Breast epithelium (tissue), 4 donors: ENCODE measurements at places on chromosomes 7 and 10. TPM values are rescaled to one million over a fixed set of nuclear protein-coding genes. Genes with fewer than 3 reads are reported as not detected.

The CYP26C1 gene
- total RNA-seq, result 0.16 TPM

The LBX1 gene
- not detected for total RNA-seq

The VSTM2A gene
- total RNA-seq, result not detected

The INMT gene
- total RNA-seq, result 66.7 TPM

The TMEM140 gene
- total RNA-seq, result 55.7 TPM

The SDK1 gene
- 6.6 TPM for total RNA-seq

The CYP3A7 gene
- 1.5 TPM for total RNA-seq

The SPDYE5 gene
- total RNA-seq, result not detected

The LIPJ gene
- 0.33 TPM for total RNA-seq

The SKIDA1 gene
- 1.4 TPM for total RNA-seq

The STEAP1B gene
- 0.32 TPM for total RNA-seq

The DYNC1I1 gene
- total RNA-seq, result 6.6 TPM

GRCh38 chr7:119783799-119784198, 489.2 kb upstream of the KCND2 start:
- H3K27me3 ChIP-seq, result no peaks in the 10 kb centered on the region
- DNase-seq, result no peak
- H3K27ac ChIP-seq, result no peak overlapping the region
- H3K4me3 ChIP-seq, result no peak overlapping the region

GRCh38 chr10:70232155-70232858, 922 bp downstream of the PPA1 start:
- no peaks in the 10 kb centered on the region for H3K36me3 ChIP-seq
- H3K27me3 ChIP-seq, result no peaks in the 10 kb centered on the region
- H3K4me1 ChIP-seq, result peaks cover 6% of the 10 kb centered on the region

DNA sequence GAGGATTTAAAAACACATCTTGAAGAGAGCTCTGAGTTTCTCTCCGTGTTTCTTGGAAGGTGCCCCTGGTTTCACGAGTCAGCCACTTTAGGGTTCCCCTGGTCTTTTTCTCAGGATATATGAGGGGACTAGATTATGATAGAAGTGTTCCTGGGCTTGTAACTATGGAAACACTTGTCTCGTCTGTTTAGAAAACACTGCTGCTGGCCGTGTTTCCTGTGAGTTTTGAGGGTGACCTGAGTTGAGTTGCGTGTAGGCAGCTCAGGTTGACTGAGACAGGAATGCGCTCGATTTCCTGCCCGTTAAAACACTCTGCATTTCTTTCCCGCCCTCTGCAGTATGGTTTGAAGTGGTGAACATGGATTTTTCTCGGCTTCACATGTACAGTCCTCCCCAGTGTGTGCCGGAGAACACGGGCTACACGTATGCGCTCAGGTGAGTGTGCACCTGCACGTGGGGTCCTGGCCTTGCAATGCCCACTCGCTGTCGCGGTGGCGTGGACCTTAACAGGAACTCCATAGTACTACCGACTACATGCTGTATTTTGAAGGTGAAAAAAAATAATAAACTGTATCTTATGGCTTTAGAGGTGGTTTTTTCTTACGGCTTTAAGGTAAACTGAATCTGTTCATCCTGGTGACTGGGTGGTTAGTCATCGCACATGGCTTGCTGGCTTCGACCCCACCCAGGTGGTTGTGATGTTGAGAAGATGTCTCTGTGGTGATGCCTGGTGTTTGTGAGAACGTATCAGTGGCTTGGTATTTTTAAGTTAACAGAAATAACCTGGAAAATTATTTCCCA, at the start of gene SUN1:
SUN1 (plus strand) TSS at position 310 of the 801 bp plus-strand sequence; CDS start at position 359, 49 bp downstream.
- H3K36me3 ChIP-seq, result no peaks in the 10 kb centered on the region
- DNase-seq, result no peak
- H3K27me3 ChIP-seq, result no peaks in the 10 kb centered on the region

DNA sequence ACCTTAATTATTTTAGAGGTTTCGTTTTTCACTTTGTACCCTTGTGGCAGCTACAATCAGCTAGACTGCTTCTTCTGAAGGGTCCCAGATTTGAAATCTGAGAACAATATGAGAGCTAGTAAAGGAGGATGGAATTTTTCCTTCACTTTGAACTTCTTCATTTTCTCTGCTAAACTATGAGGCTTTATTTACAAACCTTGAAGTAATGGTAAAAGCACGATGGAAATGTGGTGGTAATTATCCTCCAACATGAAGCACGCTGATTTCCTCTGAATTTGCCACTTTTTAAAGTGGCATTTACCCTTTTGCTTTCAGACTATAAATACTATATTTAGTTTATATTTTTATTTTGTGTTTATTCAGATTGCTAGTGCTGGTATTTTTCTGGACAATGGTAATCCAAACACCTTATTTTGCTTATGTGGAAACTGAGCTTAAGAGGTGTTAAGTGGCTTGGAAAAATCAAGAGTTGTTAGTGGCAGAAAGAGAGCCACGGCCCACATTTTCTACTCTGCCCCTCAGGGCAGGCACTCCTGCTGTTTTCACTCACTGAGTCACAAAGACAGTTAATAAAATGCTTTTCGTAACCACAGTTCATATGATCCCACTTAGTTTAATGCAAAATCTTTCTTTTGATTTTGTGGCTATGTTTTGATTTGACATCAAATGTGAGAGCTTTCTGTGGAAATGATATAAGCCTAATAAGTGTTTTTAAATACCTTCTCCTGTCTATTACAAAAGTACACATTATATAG, 2.7 kb downstream of the SSMEM1 start:
- no peak overlapping the region for H3K4me3 ChIP-seq
- H3K4me1 ChIP-seq, result no peaks in the 10 kb centered on the region
- H3K36me3 ChIP-seq, result no peaks in the 10 kb centered on the region

- no peaks in the 10 kb centered on the region for H3K36me3 ChIP-seq
- no peak for DNase-seq
- no peaks in the 10 kb centered on the region for H3K27me3 ChIP-seq
- no peak overlapping the region for H3K4me3 ChIP-seq
Observed at GRCh38 chr7:150356265-150356897, 12.2 kb upstream of the REPIN1 start.

DNA sequence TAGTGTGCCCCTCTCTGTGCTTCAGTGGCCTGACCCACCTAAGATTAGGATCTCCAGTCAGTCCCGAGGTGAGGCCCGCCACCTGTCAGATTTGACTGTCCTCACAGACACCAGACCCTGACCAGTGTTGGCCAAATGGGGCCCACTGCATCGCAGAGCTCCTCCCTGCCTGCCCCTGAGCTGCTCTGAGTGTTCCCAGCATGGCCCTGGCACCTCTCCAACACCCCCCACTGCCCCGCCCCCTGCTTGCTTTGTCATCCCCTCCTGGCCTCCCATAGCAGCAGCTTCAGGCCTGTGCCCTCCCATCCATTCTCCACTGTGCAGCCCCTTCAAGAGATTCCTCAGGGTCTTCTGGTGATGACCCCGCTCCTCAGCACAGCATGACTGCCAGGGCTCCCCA, 67.6 kb downstream of the C10orf120 start:
- H3K4me3 ChIP-seq, result no peak overlapping the region
- H3K4me1 ChIP-seq, result no peaks in the 10 kb centered on the region
- no peak overlapping the region for H3K27ac ChIP-seq
- no peaks in the 10 kb centered on the region for H3K36me3 ChIP-seq

GRCh38 chr10:131810805-131811629, 89.8 kb upstream of the PPP2R2D start:
- peaks cover 59% of the 10 kb centered on the region for H3K27me3 ChIP-seq
- no peaks in the 10 kb centered on the region for H3K4me1 ChIP-seq
- no peak overlapping the region for H3K27ac ChIP-seq
- H3K36me3 ChIP-seq, result no peaks in the 10 kb centered on the region

GRCh38 chr7:116524609-116525297, at the start of gene CAV1:
TSS of gene CAV1 (plus strand) at chr7:116525036. CDS start at chr7:116525063, 27 bp downstream.
- H3K4me3 ChIP-seq, result peak within 1 kb of the TSS; percentile 66
- no peaks in the 10 kb centered on the region for H3K4me1 ChIP-seq
- H3K36me3 ChIP-seq, result no peaks in the 10 kb centered on the region
- H3K27me3 ChIP-seq, result no peaks in the 10 kb centered on the region
- peak within 1 kb of the TSS; percentile 87 for H3K27ac ChIP-seq

DNA sequence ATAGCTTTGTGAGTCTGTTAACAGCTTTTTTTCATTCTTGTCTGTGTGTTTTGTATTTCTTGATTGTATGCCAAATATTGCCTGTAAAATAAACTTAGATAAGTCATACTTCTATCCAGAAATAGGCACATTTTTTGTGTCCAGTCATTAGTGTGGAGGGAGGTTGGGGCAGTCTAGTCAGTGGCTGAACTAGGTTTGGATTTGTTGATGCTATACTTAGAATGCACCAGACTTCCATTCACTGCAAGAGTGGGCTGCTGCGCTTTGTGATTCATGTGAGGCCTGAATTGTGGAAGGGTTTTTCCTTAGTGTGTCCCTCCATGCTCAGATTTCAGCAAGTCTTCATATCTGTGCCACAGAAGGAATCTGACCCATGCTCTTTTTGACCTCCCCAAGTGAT, 50.0 kb downstream of the TRUB1 start:
- no peaks in the 10 kb centered on the region for H3K36me3 ChIP-seq
- no peaks in the 10 kb centered on the region for H3K4me1 ChIP-seq
- no peak overlapping the region for H3K4me3 ChIP-seq
- no peak overlapping the region for H3K27ac ChIP-seq
- H3K27me3 ChIP-seq, result no peaks in the 10 kb centered on the region

- H3K27me3 ChIP-seq, result no peaks in the 10 kb centered on the region
- no peak overlapping the region for H3K4me3 ChIP-seq
- no peaks in the 10 kb centered on the region for H3K4me1 ChIP-seq
- no peak for DNase-seq
- H3K36me3 ChIP-seq, result no peaks in the 10 kb centered on the region
- H3K27ac ChIP-seq, result no peak overlapping the region
Observed at GRCh38 chr7:98312201-98312600, 30.7 kb downstream of the BRI3 start.

GRCh38 chr10:99466632-99467223, 36.3 kb upstream of the GOT1 start:
- H3K27ac ChIP-seq, result no peak overlapping the region
- no peaks in the 10 kb centered on the region for H3K4me1 ChIP-seq
- H3K27me3 ChIP-seq, result peaks cover 28% of the 10 kb centered on the region

DNA sequence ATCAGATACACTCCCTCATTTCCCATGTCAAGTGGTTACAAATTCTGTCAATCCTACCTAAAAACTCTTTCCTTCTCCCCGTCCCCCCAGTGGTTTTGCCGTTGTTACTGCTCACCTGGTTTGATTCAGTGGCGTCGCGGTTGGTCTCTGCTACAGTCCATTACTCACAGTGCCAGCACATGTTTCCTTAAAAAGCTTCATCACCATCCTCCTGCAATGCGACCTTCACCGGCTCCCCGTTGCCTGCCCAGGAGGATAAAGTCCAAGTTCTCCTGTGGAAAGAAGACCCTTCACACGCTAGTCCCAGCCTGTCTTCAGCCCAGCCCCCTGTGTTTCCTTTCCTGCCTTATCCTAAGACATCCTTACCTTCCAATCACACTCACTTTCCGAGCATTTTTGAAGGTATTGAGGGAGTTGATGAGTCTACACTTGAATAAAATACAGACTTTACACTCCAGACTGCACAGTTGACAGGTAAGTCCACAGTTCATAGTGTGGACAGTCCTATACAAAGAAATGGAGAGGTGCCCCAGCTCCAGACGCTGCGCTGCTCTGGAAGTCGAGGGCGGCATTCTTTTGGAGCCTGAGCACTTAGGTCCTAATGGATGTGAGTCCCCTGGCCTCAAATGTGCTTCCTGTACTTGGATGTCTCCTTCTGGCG, 3.4 kb upstream of the LARP4B start:
- DNase-seq, result no peak
- no peak overlapping the region for H3K27ac ChIP-seq
- H3K36me3 ChIP-seq, result no peaks in the 10 kb centered on the region
- H3K4me1 ChIP-seq, result no peaks in the 10 kb centered on the region

DNA sequence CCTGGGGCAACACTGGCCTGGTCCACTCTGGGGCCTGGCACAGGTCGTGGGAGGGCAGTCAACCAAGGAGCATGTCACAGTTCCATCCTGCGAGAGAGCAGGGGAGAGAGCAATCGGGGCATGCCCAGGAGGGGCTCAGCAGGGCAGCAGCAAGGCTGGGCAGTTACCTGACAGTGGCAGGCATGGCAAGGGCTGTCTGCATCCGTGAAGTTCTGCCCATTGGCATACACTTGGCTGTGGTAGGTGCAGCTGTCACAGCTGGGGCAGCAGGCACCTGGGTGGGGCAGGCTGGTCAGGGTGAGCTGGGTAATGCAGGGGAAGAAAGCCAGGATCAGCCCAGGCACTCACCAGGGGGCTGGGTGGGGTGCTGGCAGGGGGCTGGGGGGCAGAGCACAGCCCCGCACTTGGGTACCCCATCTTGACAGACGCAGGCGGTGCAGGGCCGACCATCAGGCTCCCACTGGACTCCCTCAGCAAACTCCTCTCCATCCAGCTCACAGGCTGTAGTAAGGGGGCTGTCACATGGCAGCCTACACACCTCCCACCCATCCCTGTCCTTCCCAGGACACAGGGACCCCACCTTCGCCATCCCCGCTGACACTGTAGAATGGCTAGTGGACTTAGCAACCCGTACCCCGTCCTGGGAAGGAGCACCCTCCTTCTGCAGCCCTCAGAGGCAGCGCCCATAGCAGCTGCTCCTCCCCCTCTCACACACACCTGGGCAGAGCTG, 17.8 kb downstream of the KCP start:
- no peaks in the 10 kb centered on the region for H3K4me1 ChIP-seq
- H3K36me3 ChIP-seq, result no peaks in the 10 kb centered on the region
- no peak for DNase-seq

GRCh38 chr10:132600416-132600815, 62.8 kb downstream of the INPP5A start:
- no peak overlapping the region for H3K27ac ChIP-seq
- no peaks in the 10 kb centered on the region for H3K4me1 ChIP-seq
- H3K27me3 ChIP-seq, result no peaks in the 10 kb centered on the region
- no peak for DNase-seq
- H3K4me3 ChIP-seq, result no peak overlapping the region

DNA sequence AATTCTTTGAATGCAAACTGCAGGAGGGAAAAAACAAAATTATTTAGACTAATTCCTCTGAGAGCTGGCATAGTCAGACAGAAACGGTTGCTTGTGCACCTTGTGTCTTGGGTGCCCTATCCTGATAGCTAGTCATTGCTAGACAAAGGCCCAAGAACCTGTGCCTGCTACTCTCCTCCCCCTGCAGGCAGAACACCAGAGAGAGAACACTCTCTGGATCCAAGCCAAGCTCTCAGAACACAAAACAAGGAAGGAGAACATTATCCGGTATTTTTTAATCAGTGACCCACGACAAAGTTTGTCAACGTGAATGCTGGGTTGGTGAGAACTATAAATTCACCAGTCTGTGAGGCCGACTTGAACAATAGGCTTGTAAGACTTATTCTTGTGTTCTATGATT, 18.8 kb upstream of the PPP1R9A start:
- no peaks in the 10 kb centered on the region for H3K4me1 ChIP-seq
- no peak for DNase-seq
- no peak overlapping the region for H3K4me3 ChIP-seq
- peak overlapping the region; percentile 35 for H3K27ac ChIP-seq
- no peaks in the 10 kb centered on the region for H3K27me3 ChIP-seq

- H3K27ac ChIP-seq, result no peak overlapping the region
- H3K36me3 ChIP-seq, result no peaks in the 10 kb centered on the region
- H3K4me1 ChIP-seq, result no peaks in the 10 kb centered on the region
- no peak overlapping the region for H3K4me3 ChIP-seq
Observed at GRCh38 chr10:53115660-53116059, 343.1 kb upstream of the MBL2 start.

- no peak overlapping the region for H3K27ac ChIP-seq
- H3K27me3 ChIP-seq, result no peaks in the 10 kb centered on the region
- H3K4me3 ChIP-seq, result no peak overlapping the region
Observed at GRCh38 chr10:48606530-48607355, 1.9 kb upstream of the ARHGAP22 start.

GRCh38 chr10:88582411-88582805, 710 bp downstream of the RNLS start:
- H3K36me3 ChIP-seq, result no peaks in the 10 kb centered on the region
- H3K4me3 ChIP-seq, result peak overlapping the region; percentile 87
- no peak for DNase-seq
- no peaks in the 10 kb centered on the region for H3K27me3 ChIP-seq
